ENCODE measurements at places on chromosomes 5 and 9.

DNA sequence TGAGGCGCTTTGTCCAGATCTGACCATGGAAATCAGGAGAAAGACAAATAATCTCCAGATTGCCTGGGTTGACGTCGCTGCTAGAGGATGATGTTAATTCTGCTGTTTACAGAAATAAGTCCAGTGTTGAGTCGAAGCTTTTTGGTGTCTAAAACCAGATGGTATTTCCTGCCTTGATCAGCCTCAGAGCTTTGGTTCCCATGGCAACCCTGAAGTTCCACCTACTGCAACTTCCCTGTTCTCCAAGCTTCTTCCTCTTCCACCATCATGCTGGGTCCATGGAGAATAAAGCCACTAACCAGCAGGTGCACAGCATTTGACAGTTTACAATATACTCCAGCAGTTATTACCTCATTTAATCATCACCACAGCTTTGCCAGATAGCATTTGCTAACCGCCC, 18.0 kb upstream of the GABBR2 start:
- DNase-seq, result no peak

DNA sequence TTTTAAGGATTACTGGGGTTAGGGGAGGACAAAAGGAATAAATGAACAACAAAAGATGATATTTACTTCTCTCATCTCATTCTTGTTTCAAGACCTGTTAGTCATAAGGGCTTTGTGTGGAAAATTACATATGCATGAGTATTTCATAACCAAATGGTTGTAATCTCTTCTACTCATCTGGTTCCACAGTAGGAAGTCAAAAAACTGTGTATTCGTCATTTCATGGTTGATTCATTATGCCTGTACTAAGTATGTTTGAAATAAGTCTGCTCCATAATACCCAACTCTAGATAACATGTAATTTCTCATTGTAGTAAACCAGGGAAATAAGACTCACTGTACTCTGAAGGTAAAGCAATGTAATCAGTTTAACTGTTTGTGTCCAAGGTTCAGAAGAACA, 212.9 kb downstream of the ARRDC3 start:
- DNase-seq, result no peak

DNA sequence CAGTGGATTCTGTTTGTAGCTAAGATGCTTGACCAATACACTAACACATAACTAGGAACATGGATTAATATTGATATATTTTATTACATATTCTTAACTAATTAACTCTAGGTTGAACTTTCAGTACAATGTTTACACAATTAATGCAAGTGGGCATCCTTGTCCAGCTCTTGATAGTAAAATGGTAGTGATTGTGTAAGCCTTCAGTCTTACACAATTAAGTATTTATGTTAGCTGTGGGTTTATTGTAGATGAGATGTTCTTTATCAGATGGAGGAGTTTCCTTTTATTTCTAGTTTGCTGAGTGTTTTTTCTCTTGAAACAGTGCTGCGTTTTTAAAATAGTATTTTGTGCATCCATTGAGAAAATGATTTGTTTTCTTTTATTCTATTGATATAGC, 1210.8 kb downstream of the CDH12 start:
- no peak for DNase-seq

GRCh38 chr9:107284636-107285035, 1.6 kb downstream of the RAD23B start:
- no peak for DNase-seq

- DNase-seq, result no peak
Measured at GRCh38 chr9:108311745-108312144, 544.0 kb downstream of the ACTL7B start.

GRCh38 chr5:138032028-138032571, 779 bp downstream of the FAM13B start:
- peak; percentile 93 for DNase-seq

DNA sequence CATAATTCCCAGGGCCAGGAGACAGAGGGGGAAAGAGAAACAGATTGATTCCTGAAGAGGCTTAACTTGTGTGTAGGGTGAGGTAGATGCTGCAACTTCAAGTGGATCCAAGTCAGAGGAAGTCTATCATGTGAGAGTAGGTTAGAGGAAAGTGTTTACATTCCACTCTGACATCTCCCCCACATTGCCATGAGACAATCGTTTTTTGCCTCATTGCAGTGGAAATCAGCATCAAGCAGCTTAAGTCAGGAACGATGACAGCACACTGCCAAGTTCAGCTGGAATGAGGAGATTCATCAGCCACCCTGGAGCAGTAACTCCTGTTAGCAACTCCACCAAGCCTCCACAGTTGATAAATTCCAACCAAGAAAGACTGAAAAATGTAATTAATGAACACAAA, 689.7 kb upstream of the MEF2C start:
- no peak for DNase-seq

- DNase-seq, result no peak
Measured at GRCh38 chr5:96113170-96113939, 151.7 kb upstream of the ELL2 start.

- no peak for DNase-seq
Measured at GRCh38 chr9:110672873-110673510, 4.4 kb downstream of the MUSK start.

GRCh38 chr5:19140276-19140675, 847.7 kb downstream of the CDH18 start:
- DNase-seq, result no peak

GRCh38 chr9:92147030-92147851, 32.0 kb upstream of the SPTLC1 start:
- DNase-seq, result no peak

- DNase-seq, result no peak
Measured at GRCh38 chr5:1660001-1660400, 136.2 kb upstream of the LPCAT1 start.

- no peak for DNase-seq
Measured at GRCh38 chr5:148849461-148849860, 23.1 kb downstream of the ADRB2 start.

DNA sequence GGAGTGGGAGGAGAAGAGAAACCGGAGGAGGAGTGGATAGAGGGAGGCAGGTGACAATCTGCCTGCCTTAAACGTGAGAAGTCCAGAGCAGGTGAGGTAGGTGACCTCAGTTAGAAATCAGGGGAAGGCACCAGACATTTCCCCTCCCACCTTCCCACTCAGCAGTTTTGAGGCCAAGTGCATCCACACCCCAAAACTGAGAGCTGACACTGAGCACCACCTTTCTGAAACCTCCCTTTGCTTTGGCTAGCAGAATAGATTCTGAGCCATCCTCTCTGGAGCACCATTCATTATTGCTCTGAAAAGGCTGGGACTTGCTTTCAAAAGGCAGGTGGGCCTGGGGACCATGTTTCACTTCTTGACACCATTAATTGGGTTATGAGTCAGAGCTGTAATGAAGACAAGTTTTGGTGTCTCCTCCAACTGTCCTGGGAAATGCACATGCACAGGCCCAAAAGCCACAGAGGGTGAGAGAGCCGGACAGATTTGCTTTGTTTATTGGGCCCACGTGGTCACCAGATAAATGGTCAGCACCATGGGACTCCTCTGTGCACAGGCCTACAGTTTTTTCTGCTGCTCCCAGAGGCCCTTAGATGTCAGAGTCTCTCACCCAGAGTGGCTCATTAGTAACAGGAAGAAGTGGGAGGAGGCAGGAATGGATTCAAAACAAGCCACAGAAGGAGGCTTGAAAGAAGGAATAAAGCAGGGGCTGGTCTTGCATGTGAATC, 314.7 kb downstream of the TLE1 start:
- no peak for DNase-seq

GRCh38 chr9:38478211-38478610, 54.0 kb upstream of the IGFBPL1 start:
- no peak for DNase-seq

- no peak for DNase-seq
Measured at GRCh38 chr5:98791898-98792580, 18.6 kb downstream of the RGMB start.

DNA sequence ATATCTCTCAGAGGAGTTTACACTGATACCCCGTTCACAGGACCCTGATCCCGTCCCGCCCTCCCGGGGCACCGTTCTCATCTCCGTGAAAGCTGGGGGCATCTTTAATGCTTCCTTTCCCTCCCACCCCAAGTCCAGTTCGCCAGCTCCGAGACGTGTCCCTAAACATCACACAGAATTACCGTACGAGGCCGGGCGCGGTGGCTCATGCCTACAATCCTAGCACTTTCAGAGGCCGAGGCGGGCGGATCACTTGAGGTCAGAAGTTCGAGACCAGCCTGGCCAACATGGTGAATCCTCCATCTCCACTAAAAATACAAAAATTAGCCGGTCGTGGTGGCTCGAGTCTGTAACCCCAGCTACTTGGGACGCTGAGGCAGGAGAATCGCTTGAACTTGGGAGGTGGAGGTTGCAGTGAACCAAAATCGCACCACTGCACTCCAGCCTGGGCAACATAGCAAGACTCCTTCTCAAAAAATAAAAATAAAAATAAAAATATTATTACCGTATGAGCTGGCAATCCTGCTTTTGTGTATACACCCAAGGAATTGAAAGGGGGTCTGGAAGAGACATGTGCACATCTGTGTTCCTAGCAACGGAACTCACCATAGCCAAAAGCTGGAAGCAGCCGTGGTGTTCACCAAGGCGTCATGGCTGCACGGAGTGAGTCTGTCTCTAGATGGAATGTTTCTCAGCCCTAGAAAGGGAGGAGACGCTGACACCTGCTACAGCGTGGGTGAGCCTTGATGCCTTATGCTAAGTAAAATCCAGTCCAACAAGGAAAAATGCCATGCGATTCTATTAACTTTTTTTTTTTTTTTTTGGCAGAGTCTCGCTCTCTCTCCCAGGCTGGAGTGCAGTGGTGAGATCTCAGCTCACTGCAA, 1.2 kb upstream of the ABO start:
- no peak for DNase-seq

GRCh38 chr9:96317335-96317980, 15.5 kb upstream of the HSD17B3 start:
- peak; percentile 77 for DNase-seq

DNA sequence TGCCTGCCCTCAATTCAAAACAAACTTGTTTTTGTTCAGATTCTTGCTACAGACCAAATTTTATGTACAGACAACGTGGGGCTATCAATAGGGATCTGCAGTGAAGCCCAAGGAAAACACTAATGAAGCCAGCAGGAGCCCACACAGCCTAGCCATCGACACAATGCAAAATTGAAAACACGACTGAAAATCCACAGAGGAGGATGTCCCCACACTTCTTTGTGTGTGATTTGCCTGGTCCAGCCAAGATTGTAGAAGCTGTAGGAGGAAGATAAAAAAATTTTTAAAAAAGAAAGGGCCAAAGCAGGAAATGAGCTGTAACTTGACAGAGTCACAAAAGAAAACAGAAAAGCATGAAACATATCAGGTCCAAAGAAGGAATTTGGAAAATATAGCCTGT, 34.8 kb downstream of the HTR4 start:
- no peak for DNase-seq

- no peak for DNase-seq
Measured at GRCh38 chr5:109275919-109276318, 133.9 kb downstream of the PJA2 start.

GRCh38 chr9:134593286-134594077, 48.1 kb upstream of the COL5A1 start:
- DNase-seq, result no peak

DNA sequence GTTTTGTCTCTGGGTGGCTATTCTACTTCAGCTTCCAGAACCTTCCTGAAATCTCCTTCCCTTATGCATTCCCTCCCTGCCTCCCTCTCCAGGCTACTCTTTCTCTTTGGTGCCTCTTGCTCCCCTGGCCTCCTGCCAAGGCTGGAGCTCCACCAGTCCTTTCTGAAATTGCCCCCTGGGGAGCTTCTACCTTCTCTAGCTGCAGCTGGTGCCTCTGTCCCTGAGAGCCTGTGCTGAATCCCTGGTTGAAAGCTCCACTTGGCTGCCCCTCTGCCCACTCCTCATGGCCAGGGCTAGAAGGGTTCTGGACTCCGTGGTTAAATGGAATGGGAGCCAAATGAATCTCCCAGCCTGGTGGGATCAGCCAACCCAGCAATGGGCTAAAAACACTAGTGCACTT, 80.1 kb downstream of the COL15A1 start:
- no peak for DNase-seq

GRCh38 chr5:143395638-143396352, 7.7 kb downstream of the NR3C1 start:
- DNase-seq, result no peak

DNA sequence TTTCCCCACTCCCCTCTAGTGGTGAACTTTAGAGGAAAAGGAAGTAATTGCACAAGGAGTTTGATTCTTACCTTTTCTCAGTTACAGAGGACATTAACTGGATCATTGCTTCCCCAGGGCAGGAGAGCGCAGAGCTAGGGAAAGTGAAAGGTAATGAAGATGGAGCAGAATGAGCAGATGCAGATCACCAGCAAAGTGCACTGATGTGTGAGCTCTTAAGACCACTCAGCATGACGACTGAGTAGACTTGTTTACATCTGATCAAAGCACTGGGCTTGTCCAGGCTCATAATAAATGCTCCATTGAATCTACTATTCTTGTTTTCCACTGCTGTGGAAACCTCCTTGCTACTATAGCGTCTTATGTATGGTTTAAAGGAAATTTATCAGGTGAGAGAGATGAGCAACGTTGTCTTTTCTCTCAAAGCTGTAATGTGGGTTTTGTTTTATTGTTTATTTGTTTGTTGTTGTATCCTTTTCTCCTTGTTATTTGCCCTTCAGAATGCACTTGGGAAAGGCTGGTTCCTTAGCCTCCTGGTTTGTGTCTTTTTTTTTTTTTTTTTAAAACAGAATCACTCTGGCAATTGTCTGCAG, 25.3 kb downstream of the SLC22A5 start:
- no peak for DNase-seq

- DNase-seq, result no peak
Measured at GRCh38 chr9:93012963-93013855, 45.3 kb upstream of the SUSD3 start.

DNA sequence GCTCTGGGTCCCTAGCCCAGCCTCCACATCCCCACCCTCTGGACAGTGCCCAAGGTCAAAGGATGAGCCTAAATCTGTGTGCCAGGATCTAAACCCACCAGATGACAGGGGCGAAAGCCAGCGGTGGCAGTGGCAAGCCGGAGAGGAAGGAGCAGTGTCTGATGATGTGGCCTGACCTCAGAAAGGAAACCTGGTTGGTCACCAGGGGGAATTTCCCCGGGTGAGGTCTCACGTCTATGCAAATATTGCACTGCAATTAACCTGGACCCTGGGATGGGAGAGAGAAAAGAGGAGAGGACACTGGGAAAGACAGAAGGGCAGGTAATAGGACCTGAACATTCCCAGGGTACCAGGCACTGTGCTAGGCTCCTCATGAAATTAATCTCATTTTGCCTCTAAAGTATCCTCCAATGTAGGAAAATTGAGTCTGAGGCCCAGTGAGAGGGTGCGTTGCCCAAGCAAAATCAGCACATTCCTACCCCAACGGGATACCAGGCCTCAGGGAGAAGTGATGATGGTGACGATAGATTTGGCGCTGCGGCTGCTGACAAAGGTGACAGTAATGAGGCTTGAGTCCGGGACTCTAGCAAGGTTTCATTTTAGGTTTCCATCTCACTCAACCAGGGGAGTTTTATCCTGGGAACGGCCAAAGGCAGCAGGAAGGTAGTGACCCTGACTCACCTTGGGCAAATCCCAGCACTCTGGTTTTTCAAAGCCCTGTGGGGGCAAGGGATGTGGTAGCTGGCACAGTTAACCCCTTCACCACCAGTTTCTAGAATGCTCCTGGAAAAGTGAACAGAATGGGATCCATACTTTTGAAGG, 13.4 kb upstream of the TNIP1 start:
- peak; percentile 88 for DNase-seq

GRCh38 chr5:78433972-78434371, 73.6 kb downstream of the SCAMP1 start:
- no peak for DNase-seq

All from spleen (tissue), 13 donors.